ENCODE measurements at places on chromosomes 11 and 22.

- DNase-seq: no peak
Measured at GRCh38 chr22:50571264-50572175, 6.7 kb downstream of the CPT1B start.

DNA sequence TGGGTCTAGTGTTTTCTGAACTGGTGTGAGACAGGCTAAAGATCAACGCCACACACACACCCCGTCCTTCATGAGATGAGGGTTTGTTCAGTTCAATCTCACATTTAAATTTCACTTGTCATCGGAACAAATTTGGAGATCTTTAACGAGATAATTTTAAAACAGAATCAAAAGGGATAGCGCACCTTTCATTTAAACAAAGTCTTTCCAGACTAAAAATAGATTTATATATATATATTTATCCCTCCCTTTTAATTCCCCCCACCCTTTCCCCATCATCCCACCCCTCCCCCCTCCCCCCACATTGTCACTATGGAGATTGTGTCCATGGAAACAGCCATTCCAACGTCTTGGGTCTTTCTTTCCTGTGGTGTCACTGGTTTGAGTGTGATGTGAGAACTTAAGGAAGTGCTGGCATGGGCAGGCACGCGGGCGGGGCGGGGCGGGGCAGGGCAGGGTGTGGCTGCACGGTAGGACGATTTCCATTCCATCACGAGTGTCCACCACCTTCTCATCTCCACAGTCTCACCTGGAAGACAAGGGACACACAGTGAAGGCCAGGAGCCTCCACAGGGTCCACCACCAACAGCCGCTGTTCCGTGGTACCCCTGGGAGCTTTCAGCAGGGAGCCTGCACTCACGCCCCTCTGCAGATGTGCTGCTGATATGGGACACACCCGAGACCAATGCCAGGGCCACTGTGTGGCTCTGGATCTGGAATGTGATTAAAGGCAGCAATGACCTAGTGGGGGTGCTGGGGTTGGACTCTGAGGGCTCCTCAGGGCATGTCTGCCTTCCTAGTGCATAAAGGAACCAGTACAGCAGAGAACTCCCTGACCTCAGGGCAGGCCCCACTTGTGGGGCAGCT, 30.5 kb upstream of the CYP2D6 start:
- DNase-seq: no peak

- DNase-seq: no peak
Measured at GRCh38 chr11:6703247-6704063, 20.3 kb upstream of the MRPL17 start.

- no peak for DNase-seq
Measured at GRCh38 chr11:223884-224283, 12.3 kb downstream of the SIRT3 start.

GRCh38 chr22:21669026-21669425, 3.2 kb downstream of the PPIL2 start:
- no peak for DNase-seq

DNA sequence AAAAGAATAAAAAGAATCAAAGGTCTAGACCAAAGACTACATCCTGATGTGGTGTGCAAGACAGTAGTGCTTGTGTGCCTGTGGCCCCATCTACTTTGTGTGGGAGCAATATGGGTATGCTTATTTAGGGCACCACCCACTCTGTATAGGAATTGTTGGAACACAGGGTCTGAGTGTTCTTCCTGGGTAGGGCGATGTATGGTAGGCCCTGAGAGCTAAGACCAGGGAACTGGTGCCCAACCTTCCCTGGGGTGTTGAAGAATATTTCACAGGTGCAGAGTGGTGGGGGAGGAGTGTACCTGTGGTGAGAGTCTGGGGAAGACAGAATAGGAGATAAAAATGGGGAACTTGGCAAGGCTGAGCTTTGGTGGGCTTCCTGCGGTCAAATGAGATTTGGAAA, 41.9 kb downstream of the MICAL2 start:
- DNase-seq: no peak

- DNase-seq: no peak
Measured at GRCh38 chr22:19819911-19820879, 34.5 kb downstream of the GNB1L start.

DNA sequence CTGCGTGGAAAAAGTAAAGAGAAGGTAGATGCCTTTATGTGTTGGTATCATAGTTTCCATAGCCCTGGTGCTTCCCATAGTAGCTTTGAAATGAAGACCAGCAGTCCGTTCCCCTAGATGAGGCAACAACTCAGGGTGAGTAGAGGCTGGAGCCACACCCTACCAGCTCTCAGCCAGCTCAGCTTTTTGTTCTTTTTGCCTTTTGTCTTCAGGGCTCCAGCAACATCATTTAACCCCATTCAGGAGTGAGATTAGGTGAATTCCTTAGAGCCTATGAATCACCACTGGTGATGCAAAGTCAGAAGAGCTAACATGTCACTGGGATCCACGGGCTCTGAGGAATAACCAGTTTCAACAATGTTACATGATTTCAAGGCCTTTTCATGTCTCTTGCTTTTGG, 14.0 kb upstream of the SESN3 start:
- DNase-seq: no peak

DNA sequence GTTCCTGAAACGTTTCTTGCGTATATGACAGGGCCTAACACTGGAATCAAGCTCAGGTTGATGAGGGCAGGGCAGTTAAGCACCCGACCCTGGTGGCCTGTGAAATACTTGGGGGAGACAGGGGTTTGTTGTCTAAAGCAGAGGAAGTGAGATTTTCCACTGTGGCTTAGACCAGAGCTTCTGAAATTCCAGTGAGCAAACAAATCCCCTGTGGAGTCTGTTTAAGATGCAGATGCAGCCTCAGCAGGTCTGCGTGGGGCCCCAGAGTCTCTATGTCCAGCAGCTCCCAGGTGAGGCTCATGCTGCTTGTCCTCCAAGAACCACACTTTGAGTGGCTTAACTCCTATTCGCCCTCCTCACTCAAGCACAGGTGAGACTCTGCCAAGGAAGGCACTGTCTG, 39.1 kb upstream of the PRAME start:
- DNase-seq: no peak

- no peak for DNase-seq
Measured at GRCh38 chr11:17673951-17674350, 45.4 kb upstream of the MYOD1 start.

GRCh38 chr11:27673979-27674663, 26.1 kb downstream of the BDNF start:
- no peak for DNase-seq

DNA sequence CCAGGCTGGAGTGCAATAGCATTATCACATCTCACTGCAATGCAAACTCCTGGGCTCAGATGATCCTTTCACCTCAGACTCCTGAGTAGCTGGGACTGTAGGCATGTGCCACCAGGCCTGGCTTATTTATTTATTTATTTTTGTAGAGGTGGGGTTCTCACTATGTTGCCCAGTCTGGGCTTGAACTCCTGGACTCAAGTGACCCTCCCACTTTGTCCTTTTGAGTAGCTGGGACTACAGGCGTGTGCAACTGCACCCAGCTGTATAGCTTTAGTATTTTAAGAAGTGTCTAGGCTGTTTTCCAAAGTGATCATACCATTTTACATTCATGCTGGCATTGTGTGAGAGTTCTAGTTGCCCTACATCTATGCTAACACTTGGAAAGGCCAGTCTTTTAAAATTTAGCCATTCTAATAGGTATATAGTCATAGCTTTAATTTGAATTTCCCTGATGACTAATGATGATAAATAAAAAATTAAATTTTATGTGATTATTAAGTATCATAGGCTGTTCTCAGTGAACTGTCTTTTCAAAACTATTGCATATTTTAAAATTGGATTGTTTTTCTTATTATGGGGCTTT, 96.9 kb downstream of the TMEM135 start:
- DNase-seq: no peak

DNA sequence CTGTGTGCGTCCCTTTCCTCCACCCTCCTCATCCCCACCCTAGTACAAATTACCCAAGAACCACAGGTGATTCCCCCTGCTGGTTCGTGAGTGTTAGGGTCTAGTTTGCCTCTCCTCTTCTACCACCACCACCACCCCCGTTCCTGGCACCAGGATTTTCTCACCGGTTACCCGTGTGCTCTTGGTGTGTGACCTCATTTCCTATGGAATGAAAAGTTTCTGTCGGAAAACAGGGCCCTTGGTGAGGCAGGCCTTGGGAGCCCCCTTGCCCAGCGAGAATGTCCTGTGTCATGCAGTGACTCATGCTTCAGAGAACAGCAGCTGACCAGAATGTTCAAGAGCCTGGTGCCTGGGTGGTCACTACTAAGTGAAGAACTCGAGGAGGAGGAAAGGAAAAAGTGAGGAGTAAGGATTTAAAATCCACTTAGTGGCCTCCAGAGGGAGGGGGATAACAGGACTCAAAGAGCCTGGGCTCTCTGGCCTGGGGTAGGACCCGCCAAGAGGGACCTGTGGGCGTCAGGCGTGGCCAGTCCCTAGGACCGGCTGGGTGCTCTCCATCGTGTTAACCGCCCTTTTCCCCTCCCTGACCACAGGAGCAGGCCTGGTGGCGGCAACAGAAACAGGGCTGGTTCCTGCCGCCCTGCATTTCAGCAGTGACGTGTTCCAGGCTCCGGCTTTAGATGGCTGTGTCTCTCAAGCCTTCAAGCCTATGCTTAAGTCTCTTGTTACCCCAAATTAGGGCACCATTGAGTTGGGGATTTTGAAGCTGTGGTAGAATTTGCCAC, 30.2 kb downstream of the C22orf31 start:
- no peak for DNase-seq

DNA sequence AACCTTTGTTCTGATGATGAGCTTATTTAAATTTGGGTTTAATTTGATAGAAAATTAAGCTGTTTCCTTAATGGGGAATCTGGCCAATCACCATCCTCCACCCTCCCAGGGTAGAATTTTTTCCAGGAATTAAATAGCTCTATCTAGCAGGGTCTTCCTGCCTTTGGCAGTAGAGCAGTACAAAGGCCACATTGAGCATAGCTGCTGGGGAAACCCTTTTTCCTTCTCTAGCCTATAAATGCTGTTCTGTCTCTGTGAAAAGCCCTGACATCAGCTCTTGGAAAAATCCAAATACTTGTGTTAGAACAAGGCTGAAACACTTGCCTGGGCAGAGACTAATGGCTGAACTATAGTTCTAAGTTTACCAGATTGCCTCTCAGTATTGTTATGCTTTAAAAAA, 55.1 kb downstream of the ARHGEF12 start:
- DNase-seq: no peak

DNA sequence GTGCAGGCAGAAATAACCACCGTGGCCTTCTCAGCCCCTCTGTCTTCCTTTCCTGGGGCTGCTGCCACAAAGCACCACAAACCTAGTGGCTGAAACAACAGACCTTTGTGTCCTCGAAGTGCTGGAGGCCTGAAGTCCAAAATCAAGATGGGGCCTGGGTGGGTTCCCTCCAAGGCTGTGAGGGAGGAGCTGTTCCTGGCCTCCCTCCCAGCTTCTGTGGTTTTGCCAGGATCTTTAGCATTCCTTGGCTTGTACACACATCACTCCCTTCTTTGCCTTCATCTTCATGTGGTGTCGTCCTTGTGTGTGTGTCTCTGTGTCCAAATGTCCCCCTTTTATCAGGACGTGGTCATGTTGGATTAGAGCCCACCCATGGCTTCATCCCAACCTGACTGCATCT, 29.0 kb upstream of the PARVG start:
- DNase-seq: no peak

Measured in activated naive CD8-positive, alpha-beta T cell treated with anti-CD3 and anti-CD28 coated beads, Interleukin-2, amount 50 U/mL, for 16 hours (primary cell).